ENCODE measurements at places on chromosomes 1 and 21.

DNA sequence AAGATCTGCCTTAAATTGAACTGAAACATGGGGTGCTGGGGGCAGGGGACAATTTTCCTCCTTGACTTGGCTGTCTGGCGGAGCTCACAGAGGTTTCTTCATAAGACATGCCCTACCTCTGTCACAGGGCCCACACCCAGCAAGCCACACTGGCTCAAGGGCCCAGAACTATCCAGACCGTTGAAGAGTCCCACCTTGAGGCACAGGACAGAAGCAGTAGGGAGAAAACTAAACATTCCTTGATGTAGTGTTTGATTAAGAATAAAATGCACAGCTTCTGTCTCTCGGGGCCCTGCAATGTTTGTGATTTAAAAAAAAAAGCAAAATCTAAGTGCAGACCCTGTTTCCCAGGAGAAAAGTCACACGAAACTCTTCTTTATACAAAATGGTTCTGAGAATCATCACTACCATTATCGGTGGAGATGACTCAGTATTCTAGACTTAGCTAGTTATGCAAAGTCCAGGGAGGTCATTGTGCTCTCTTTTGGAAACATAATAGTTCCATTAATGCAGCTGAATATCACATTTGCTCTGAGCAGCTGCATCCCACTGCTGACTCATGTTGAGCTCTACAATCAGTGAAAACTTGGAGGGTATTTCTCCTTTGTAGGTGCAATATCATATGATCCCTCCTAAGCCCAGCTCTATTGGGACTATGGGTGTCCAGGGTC, 53.6 kb upstream of the DIRAS3 start:
- DNase-seq, result no peak

DNA sequence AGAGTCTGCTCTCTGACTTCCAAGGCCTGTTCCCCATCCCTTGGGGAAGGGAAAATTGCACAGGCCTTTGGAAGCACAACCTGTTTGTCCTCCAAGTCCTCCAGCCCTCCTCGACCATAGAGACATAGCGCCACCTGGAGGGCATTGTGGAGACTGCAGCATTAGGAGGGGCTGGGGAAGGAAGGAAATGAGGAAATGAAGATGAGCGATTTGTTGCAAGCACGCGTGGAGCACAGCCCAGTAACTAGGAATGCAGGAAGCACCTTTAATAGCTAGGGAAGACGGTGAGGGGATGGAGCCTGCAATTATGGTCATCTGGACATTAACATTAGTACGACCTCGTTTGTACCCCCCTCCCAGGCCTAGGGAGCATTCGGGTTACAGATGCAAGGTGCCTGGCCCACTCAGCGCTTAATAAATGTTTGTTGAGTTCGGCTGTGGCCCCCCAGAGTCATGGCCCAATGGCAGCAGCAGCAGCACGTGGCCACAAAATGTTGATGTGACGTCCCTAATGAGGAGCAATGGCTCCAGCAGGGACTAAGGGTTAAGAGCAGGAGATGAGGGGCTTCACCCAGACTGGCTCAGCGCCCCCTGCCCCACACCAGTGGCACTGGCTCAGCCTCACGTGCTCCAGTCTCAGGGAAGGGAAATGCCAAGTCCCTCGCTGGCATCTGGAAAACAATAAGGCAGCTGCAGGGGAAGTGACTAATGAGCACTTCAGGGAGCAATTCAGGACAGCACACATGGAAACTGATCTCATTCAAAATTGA, 8.0 kb upstream of the CAMK2N1 start:
- peak; percentile 91 for DNase-seq

- no peak for DNase-seq
Measured at GRCh38 chr1:175313672-175314225, 121.2 kb upstream of the KIAA0040 start.

- DNase-seq, result no peak
Measured at GRCh38 chr1:23930861-23931490, 17.8 kb upstream of the CNR2 start.

GRCh38 chr1:181438013-181438412, 45.3 kb upstream of the CACNA1E start:
- no peak for DNase-seq

- DNase-seq, result no peak
Measured at GRCh38 chr1:11144570-11145256, 44.4 kb upstream of the ANGPTL7 start.

- DNase-seq, result no peak
Measured at GRCh38 chr1:10540277-10541005, 65.7 kb downstream of the PEX14 start.

All from ecto neural progenitor cell (in vitro differentiated cells).